Dermis lymphatic vessel endothelial cell (primary cell): ENCODE measurements at places on chromosomes 7 and 10. TPM values are rescaled to one million over a fixed set of nuclear protein-coding genes. Genes with fewer than 3 reads are reported as not detected.

The PRF1 gene
- not detected in 2 replicates for total RNA-seq

The CPXM2 gene
- under 0.01 TPM in 1 of 2 replicates, not detected in the other for total RNA-seq

The SEPHS1 gene
- total RNA-seq = 41.9 and 44.9 TPM in 2 replicates

The SLC18A3 gene
- total RNA-seq = not detected in 2 replicates

The TMEM213 gene
- total RNA-seq = not detected in 2 replicates

The PALD1 gene
- total RNA-seq = 109 and 178 TPM in 2 replicates

The FEZF1 gene
- not detected in 2 replicates for total RNA-seq

The CHCHD3 gene
- total RNA-seq = 53.0 and 67.4 TPM in 2 replicates

The TSPAN12 gene
- total RNA-seq = 128 and 134 TPM in 2 replicates

The NOS3 gene
- total RNA-seq = 29.3 and 29.9 TPM in 2 replicates

The TLX1 gene
- total RNA-seq = not detected in 2 replicates

The MGMT gene
- total RNA-seq = 13.1 and 14.8 TPM in 2 replicates

The ETV1 gene
- 5.6 and 13.9 TPM in 2 replicates for total RNA-seq

The AGR2 gene
- not detected in 2 replicates for total RNA-seq

The PYROXD2 gene
- total RNA-seq = 2.5 and 4.9 TPM in 2 replicates

The PPP1R3C gene
- total RNA-seq = 0.09 and 0.33 TPM in 2 replicates

The NKX2-3 gene
- not detected in 2 replicates for total RNA-seq

The FAM13C gene
- total RNA-seq = 1.3 and 1.5 TPM in 2 replicates

The CCDC172 gene
- not detected in 2 replicates for total RNA-seq

The ANKRD1 gene
- 92.0 and 289 TPM in 2 replicates for total RNA-seq

The COX19 gene
- total RNA-seq = 6.3 and 6.8 TPM in 2 replicates

The SHTN1 gene
- total RNA-seq = 0.65 and 2.1 TPM in 2 replicates

The TRIM50 gene
- total RNA-seq = not detected in 2 replicates

The TFPI2 gene
- 25.2 and 202 TPM in 2 replicates for total RNA-seq

The IKZF1 gene
- 0.11 and 0.17 TPM in 2 replicates for total RNA-seq

The DYNC1I1 gene
- total RNA-seq = 8.6 and 10.3 TPM in 2 replicates

The SRRM3 gene
- total RNA-seq = 1.7 and 2.8 TPM in 2 replicates

The ASB4 gene
- total RNA-seq = not detected in 2 replicates

The NPS gene
- not detected in 2 replicates for total RNA-seq

The SMKR1 gene
- 0.33 and 0.34 TPM in 2 replicates for total RNA-seq

The TMEM26 gene
- total RNA-seq = under 0.01 and 0.09 TPM in 2 replicates

The ITPRID1 gene
- total RNA-seq = not detected in 2 replicates

The MARCHF5 gene
- 27.7 and 32.8 TPM in 2 replicates for total RNA-seq

The MMP21 gene
- 1.1 TPM in 2 replicates for total RNA-seq

The CYP26A1 gene
- 0.26 and 1.6 TPM in 2 replicates for total RNA-seq

The GATAD1 gene
- total RNA-seq = 14.0 and 16.9 TPM in 2 replicates

The HYAL4 gene
- total RNA-seq = 0.17 and 0.22 TPM in 2 replicates

The CNNM1 gene
- under 0.01 TPM in 2 replicates for total RNA-seq

The SUN3 gene
- not detected in 2 replicates for total RNA-seq

The AUTS2 gene
- total RNA-seq = 0.54 and 0.69 TPM in 2 replicates

The CCDC136 gene
- total RNA-seq = 0.33 and 1.6 TPM in 2 replicates

The SPACDR gene
- 0.09 and 0.22 TPM in 2 replicates for total RNA-seq
